ENCODE measurements at places on chromosomes 12 and 14.

GRCh38 chr14:22850944-22851764 is 14.8 kb downstream of the MMP14 start:
- DNase-seq: no peak

- DNase-seq: no peak
Measured at GRCh38 chr12:32843528-32844095, 53.0 kb downstream of the PKP2 start.

DNA sequence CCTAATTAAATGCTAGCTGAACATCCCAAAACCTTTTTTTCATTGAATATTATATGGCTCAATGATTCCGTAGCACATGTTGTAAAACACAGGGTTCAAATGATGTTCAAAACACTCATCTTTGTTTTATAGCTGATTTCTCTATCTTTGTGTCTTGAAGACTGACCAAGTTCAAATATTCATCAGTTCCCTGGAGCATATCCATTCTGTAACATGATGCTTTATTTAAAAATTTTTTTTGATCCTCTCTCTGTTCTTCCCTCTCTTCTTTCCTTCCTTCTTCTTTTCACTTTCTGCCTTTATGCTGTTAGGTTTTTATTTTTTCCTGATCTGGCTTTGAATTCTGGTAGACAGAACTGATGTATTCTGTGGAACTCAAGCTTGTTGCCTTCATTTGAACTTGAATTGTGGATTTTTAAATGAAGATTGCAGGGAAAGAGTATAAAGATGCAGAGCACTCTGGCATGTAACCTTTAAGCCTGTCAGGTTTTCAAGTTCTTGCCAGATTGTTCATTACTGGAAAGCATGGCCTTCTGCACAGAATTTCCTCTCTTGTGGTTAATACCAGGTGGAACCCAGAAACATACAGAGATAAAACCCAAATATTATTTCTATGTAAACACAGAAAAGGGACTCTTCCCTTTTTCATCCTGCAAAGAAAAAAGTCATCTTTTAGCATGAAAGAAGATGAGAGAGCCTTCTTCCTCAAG is 39.5 kb downstream of the PROX2 start:
- DNase-seq: peak; percentile 52

DNA sequence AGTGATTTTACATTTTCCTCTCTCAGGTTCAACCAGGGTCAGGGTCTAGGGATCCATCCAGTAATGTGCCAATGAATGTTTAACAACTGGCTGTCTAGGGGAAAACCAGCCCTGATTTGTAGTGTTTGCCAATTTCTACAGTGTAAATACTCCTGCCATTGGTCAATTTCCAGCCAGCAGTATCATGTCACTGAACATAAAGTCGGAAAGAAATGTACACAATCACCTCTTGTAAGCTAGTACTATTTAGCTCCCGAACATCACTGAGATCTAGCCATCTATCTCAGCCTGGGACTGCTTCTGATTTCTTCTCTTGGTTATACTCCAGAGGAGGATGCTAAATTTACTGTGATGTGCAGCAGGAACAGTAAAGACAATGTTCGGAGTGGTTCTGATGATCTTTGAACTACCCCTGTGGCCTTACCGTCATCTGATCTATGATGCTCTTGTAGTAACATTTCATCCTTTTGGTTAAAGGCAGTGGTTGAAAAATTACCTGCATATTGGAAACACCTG is 36.7 kb upstream of the EGLN3 start:
- DNase-seq: no peak

- DNase-seq: no peak
Measured at GRCh38 chr14:20820063-20820904, 17.6 kb upstream of the RNASE1 start.

GRCh38 chr12:34219046-34219770 is 196.9 kb downstream of the ALG10 start:
- no peak for DNase-seq

DNA sequence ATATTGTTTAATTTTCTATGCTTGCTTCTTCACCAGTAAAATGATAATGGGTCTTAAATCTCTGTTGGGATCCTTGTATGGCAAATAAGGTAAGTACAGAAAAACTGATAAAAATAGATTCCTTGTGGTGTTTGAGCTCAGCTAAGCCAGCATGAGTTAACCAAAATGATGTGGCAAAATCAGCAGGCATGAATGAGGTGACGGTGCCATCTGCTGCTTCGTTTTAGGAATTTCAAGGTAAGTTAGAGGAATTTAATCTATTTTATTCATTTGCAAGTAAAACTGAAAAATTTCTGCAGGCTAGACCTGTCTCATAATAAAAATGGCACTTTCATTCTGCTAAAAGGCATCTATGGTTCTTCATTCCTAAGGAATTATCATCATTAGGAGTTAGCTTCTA is 10.0 kb upstream of the CLEC7A start:
- DNase-seq: peak; percentile 52

DNA sequence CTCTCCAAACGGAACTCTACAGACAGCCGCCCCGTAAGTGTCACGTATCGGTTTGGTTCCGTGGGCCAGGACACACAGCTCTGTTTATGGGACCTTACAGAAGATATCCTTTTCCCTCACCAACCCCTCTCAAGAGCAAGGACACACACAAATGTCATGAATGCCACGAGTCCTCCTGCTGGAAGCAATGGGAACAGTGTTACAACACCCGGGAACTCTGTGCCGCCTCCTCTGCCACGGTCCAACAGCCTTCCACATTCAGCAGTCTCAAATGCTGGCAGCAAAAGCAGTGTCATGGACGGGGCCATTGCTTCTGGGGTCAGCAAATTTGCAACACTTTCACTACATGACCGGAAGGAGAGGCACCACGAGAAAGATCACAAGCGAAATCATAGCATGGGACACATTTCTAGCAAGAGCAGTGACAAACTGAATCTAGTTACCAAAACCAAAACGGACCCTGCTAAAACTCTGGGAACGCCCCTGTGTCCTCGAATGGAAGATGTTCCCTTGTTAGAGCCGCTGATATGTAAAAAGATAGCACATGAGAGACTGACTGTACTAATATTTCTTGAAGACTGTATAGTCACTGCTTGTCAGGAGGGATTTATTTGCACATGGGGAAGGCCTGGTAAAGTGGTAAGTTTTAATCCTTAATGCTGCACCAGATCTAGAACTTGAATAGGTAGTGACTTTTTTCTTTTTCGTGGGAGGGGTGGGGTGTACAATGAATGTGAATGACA is 69.7 kb downstream of the WDR20 start:
- DNase-seq: no peak

DNA sequence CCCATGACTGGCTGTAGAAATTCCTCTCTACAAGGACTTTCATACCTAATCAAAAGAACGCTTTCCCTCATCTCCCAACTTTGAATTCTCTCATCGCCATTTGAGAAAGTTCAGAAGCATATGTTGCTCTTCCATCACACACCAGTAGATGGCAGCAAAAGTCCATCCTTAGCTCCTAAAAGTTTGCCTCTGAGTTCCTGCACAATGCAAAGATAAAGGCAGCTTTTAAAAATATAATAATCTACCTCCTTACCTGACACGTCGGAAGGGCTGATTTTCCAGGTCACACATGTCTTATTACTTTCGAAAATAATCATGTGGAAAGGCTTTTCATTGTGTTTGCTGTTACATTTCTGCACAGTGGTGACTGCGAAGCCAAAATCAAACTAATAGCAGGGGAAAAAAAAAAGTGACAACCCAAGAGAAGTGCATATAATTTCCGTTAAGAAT is 456.7 kb upstream of the SEL1L start:
- peak; percentile 35 for DNase-seq

Measured in CD4-positive, alpha-beta T cell treated with Interleukin-15 for 4 hours (primary cell).